ENCODE measurements at places on chromosomes 7 and 10. TPM values are rescaled to one million over a fixed set of nuclear protein-coding genes. Genes with fewer than 3 reads are reported as not detected.

SDK1 gene
- total RNA-seq: 0.81 TPM

MDFIC gene
- 9.4 TPM for total RNA-seq

TMEM225B gene
- 0.54 TPM for total RNA-seq

TUBB8 gene
- not detected for total RNA-seq

GIMAP4 gene
- 1.3 TPM for total RNA-seq

AASS gene
- 17.2 TPM for total RNA-seq

GRID1 gene
- under 0.01 TPM for total RNA-seq

C10orf53 gene
- total RNA-seq: under 0.01 TPM

STK31 gene
- under 0.01 TPM for total RNA-seq

FGF8 gene
- not detected for total RNA-seq
